ENCODE measurements at places on chromosomes 5 and 9.

DNA sequence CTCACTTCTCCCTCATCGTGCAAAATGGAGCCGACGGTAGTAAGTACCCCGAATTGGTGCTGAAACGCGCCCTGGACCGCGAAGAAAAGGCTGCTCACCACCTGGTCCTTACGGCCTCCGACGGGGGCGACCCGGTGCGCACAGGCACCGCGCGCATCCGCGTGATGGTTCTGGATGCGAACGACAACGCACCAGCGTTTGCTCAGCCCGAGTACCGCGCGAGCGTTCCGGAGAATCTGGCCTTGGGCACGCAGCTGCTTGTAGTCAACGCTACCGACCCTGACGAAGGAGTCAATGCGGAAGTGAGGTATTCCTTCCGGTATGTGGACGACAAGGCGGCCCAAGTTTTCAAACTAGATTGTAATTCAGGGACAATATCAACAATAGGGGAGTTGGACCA lies 979 bp downstream of the PCDHGA12 start:
- no peak for DNase-seq

DNA sequence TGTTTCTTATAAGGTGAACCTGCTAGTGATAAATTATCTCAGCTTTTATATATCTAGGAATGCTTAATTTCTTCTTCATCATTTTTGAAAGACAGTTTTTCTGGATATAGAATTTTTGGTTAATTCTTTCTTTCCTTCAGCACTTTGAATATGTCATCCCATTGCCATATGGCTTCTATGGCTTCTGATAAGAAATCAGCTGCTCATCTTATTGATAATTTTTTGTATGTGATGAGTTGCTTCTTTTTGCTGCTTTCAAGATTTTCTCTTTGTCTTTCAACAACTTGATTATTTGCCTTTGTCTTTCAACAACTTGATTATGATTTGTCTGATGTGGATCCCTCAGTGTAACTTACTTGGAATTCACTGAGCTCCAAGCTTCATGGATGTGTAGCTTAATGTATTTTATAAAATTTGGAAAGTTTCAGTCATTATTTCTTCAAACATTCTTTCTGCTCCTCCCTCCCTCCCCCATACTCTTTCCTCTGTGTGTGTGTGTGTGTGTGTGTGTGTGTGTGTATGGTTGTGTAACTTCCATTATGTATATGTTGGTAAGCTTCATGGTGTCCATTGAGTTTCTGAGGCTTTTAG lies 243.9 kb downstream of the TLE1 start:
- no peak for DNase-seq

GRCh38 chr5:8682381-8682780 lies 813.4 kb downstream of the MTRR start:
- DNase-seq: no peak

- no peak for DNase-seq
Measured at GRCh38 chr5:72300590-72301339, 19.3 kb downstream of the MRPS27 start.

- DNase-seq: peak; percentile 92
Measured at GRCh38 chr5:21254161-21254560, 1266.2 kb upstream of the CDH18 start.

DNA sequence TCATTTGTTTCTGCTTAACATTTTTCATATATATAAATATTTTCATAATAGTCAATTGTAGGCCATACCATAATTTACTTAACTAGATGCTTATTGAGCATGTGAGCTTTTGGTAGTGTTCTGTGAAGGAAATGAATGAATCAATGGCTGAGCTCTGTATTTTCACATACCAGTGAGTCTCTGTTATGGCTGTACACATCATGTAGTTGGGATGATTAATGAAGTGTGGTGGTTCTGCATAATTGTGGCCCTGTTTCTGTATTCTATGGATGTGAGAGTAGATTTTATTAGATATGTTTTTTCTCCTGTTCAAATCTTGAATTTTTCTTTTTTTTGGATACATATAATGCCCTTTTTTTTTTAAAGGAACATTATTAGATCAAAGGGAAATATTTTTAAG lies 56.2 kb downstream of the CTNNA1 start:
- DNase-seq: no peak

DNA sequence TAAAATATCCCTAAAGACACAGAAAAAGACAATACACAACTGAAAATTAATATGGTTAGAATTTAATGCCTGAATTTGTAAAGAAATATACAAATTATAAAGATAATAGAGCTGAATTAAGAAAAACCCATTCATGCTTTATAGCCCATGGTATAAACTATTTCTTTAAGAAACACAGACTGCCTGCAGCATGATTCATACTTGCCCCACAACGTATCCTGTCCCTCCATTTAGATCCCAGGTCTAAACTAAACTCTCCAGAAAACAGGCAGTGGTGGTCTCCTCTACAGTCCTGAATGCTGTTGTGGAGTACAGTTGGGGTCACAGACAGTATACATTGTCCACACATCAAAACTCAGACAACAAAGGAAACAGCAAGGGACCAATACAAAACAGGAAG lies 24.8 kb downstream of the IL6ST start:
- no peak for DNase-seq

GRCh38 chr5:14153932-14154731 lies 11.0 kb downstream of the TRIO start:
- DNase-seq: no peak

GRCh38 chr5:27308153-27308552 lies 269.8 kb upstream of the CDH9 start:
- DNase-seq: no peak

GRCh38 chr9:78644359-78644758 lies 347.4 kb downstream of the PSAT1 start:
- DNase-seq: no peak

- no peak for DNase-seq
Measured at GRCh38 chr5:16975950-16976624, 40.0 kb upstream of the MYO10 start.

- no peak for DNase-seq
Measured at GRCh38 chr9:82369251-82369945, 380.8 kb downstream of the SPATA31D1 start.

Data from cerebellar nuclear complex (tissue), 1 donor.